ENCODE measurements at places on chromosomes 1 and 21.

GRCh38 chr1:34923490-34923889, 6.0 kb downstream of the DLGAP3 start:
- DNase-seq, result no peak

DNA sequence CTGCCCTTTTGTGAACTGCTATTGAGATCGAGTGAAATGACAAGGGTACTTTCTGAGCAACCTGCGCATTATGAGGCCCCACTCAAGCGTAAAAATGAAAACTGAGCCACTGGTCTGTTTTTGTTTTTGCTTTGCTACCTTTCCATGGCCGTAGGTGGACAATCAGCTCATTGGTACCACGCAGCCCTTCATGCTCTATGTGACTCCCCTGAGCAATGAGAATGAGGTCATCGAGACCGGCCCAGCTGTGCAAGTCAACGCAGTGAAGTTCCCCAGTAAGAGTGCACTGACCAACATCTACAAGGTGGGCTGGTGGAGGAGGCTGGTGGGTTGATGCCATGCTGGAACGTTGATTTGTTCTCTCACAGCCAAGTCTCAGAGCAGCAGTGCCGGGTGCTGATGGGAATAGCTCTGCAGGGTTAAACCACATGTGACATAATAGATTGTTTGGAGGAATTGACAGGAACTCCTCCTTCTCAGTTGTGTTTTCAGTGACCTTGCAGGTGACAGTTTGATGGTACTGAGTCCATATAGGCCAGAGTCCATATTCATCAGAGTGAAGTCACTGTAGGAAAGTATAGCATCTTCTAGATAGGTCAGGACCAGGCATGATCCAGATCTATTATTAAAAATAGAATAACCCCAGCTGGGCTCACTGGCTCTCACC, 170.3 kb downstream of the VPS13D start:
- no peak for DNase-seq

- DNase-seq, result no peak
These were observed 21.8 kb downstream of the C1orf21 start for GRCh38 chr1:184408580-184408979.

DNA sequence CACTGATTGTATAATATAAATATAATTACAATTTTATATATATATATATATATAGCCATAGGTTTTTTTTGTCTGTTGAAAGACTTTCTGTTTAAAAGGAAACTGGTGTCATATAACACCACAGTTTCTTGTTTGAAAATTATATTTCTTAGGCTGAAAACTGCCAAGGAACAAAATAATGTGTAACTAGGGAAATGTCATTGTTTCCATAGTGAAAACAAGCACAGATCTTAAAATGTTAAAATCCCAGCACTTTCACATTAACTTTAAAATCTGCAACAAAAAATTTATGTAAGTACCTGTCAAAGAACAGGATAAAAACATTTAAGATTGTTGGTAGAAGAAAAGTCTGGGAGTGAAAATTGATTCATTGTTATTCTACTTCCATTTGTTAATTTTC, 104.2 kb downstream of the ATP6V1G3 start:
- DNase-seq, result no peak

- DNase-seq, result no peak
These were observed 27.3 kb upstream of the TMEM61 start for GRCh38 chr1:54952950-54953718.

DNA sequence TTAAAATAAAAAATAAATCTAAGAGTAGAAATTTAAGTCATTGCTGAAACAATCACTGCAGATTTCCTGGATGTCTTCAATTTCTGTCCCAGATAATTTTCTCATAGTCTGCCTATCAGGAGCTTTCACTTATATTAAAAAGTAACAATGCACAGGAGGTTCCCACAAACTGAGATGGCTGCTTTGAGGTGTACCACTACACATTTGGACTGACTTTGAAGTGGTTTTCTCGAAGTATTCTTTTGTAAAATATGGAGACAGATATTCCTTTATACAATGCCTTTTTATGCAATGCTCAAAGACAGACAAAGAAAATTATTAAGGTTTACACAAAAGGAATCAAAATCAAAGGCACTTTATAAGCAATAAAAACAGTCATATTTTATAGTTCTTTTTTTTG, 24.5 kb downstream of the TOR1AIP2 start:
- DNase-seq, result no peak

DNA sequence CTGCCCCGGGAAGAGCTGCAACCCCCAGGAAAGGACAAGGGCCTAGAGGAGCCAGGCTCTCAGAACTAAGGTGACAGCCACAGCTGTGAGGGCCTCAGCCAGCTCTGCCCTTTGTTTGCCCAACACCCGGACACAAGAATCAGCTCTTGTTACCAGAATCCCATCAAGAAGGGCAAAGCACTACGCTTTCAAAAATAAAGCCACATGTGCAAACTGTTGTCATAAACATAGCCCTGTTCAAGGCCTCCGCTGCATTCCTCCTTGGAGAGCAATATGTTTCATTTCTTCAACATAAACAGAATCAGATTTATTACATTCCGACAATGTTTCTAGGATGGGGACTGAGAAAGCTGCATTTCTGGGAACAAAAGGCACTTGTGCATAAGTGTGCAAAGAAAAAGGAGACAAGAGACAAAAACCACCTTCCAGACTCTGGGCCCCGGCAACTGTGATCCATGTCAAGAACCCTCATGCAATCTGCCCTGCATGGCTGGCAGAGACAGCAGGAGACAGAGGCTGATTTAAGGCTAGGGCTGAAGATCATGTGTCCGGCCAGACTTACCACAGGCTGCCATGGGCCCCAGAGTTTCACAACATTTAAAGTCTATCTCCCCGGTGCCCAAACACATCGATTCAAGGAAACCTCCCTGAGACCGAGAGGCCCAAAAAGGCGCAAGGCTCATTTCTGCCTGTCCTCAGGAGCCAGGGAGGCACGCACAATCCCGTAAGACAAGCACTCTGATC, 71.0 kb downstream of the SSBP3 start:
- DNase-seq, result no peak

DNA sequence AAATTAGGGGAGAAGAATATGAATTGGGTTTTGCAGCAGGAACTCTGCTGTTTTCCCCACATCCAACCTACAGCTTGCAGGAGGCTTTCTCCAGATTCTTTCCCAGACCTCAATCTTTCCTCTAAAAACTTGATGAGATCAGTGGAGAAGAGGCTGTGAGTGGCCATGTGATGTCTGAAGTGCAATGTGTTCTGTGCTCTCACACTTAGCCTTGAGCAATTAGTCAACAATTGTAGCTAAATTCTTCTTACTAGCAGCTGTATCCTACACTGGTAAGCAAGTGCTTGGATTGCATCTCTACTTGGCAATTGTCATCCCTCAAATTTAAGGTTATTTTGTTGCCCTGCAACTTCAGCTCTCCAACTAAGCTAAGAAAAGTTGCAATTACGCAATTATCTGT, 807.3 kb upstream of the RGS18 start:
- DNase-seq, result no peak

GRCh38 chr1:119948342-119949214, 52.3 kb upstream of the ADAM30 start:
- DNase-seq, result peak; percentile 36

DNA sequence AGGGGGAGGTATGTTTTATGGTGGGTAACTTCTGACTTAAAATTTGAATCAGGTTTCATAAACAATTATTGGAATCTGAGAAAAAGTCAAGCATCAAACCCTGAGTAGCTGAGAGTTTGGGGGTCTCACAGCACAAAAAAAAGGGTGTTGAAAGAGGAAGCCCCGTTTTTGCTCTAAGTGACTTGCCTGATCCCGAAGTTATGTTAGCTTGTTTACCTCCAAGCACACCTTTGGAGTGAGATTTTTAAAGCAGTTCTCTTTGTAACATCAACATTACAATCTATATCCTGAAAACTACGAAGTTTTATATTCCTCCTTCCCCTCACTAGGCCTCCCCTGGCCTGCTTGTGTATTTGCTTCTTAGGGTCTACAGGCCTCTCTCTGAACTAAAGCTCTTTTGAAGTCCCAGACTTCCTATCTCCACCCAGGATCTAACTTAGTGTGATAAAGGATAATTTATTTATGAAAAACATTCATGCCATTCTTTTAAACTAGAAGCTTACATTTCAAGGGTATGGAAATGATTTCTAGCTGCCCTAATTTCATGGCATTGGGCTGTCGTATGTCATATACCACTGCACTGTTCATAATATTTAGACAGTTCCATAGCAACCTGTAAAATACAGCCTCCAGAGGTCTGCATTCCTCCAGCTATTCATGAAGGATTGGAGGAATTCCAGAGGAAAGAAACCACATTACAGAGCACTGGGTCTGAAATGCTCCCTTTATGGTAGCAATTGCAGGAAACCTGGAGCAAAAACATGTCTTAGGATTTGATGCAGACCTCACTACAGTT, 36.1 kb upstream of the RGS1 start:
- no peak for DNase-seq

DNA sequence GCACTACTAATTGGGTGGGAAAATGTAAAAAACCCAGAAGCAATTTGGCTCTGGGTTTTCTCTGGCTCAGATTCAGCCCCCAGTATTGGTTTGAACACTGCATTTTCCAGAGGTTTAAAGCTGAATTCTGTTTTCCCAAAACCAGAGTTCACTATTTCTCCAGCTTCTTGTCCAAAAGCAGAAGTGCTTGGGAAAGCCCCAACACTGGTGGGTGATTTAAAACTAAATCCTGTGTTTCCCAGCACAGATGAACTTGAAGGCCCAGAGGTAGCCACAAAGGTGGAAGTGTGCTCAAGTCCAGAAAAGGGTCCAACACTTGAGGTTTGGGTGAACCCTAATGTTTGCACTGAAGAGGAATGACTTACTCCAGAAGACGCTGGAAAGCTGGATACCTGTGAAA, 678 bp downstream of the MCM3AP start:
- no peak for DNase-seq

- DNase-seq, result no peak
These were observed 83.4 kb downstream of the PSMG1 start for GRCh38 chr21:39099859-39100258.

GRCh38 chr21:33685613-33686197, 43.4 kb downstream of the ITSN1 start:
- DNase-seq, result no peak

DNA sequence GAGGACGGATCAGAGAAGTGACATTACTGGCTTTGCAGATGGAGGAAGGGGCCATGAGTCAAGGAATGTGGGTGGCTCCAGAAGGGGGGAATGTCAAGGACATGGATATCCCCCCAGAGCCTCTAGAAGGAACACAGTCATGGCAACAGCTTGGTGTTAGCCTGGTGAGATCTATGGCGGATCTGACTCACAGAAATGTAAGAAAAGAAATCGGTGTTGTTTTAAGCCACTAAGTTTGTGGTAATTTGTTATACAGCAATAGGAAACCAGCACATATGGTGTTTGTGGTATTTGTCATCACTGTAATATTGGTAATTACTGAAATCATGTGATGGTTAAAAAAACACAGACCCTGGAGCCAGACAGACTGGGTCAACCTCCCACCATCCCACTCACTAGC, 236.2 kb downstream of the SETD4 start:
- DNase-seq, result no peak

DNA sequence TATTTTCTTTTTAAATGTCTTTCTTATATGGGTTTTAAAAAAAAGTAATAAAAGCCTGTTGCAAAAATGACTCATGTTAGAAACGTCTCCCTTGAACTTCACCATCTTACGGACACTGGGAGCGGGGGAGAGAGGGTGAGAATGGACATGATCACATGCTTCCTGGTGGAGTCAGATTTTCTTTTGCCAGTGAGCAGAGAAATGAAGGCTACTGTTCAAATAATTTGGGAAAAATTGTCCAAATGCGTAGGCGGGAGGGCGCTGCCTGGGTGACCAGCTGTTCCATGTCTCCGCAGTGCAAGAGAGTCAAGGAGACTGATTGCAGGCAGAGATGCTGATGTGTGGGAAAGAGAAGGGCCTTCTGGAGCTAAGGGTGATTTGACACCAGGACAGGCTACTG, 23.1 kb downstream of the EIF2D start:
- DNase-seq, result no peak

- no peak for DNase-seq
These were observed 83.4 kb downstream of the VPS26C start for GRCh38 chr21:37183749-37184148.

GRCh38 chr1:119859647-119860046, 36.7 kb downstream of the ADAM30 start:
- DNase-seq, result no peak

DNA sequence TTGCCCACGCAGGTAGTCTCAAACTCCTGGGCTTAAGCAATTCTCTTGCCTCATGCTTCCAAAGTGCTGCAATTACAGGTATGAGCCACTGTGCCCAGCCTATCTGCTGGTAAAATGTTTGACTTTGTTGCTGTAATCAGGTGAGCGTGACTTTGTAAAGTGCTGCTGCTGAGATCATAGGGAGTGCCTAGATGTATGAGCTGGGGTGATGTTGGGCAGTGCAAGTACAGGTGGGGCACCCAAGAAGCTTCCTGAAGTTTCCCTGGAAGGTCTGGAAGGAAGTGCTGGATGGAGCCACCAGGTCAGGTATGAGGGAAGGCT, 43.1 kb downstream of the KIF21B start:
- no peak for DNase-seq

DNA sequence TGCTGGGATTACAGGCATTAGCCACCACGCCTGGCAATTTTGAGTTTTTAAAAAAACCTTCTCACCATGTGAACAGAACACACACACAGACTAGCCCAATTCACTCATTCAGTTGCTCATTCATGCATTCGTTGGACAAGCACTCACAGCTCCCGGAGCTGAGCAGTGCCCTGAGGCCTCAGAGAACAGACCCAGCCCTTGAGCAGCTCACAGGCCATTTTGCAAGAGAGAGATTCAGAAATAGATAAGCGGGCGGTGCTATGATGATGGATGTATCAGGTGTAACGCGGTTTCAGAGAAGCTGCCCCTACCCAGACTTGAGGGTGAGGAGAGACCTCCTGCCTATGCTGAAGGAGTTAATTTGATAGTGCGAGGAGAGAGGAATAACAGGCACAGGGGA, 18.6 kb downstream of the PTAFR start:
- DNase-seq, result no peak

- no peak for DNase-seq
These were observed 53.6 kb upstream of the EFHD2 start for GRCh38 chr1:15355968-15356625.

DNA sequence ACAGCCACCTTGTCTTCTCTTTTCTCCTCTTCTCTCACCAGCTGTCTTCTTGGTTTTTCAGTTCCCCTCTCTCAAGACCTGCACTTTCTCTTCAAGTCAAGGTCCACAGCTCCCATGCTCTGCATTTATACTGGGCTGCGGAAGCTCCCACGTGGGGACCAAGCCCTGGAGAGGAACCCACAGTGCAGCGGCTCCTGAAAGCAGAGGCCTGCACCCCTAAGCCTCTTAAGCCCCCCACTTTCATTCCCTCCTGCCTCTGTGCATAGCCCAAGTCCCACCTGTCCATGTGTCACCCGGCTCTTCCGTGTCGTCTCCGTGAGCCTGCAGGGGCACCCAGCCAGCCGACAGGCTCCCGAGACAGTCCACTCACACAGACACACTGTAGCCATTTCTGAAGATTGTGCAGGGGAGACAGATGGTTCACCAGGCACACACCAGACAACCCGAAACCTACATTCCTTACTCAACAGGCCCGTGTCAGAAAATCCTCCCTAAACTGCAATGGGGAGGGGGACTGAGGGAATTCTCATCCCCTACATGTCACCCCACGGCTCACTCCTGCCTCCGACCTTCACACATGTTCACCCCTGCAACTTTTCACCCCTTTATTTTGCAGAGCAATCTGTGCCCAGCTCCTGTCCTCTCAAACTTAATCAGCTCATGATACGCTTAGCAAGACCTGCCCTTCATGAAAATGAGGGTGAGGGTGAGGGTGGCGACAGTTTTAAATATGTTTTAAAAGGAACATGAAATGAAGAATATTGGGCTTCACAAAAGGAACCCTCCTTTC, 6.3 kb downstream of the MX2 start:
- no peak for DNase-seq

Measured in NCI-H187 (cell line).